ENCODE measurements at places on chromosomes 13 and 19.

DNA sequence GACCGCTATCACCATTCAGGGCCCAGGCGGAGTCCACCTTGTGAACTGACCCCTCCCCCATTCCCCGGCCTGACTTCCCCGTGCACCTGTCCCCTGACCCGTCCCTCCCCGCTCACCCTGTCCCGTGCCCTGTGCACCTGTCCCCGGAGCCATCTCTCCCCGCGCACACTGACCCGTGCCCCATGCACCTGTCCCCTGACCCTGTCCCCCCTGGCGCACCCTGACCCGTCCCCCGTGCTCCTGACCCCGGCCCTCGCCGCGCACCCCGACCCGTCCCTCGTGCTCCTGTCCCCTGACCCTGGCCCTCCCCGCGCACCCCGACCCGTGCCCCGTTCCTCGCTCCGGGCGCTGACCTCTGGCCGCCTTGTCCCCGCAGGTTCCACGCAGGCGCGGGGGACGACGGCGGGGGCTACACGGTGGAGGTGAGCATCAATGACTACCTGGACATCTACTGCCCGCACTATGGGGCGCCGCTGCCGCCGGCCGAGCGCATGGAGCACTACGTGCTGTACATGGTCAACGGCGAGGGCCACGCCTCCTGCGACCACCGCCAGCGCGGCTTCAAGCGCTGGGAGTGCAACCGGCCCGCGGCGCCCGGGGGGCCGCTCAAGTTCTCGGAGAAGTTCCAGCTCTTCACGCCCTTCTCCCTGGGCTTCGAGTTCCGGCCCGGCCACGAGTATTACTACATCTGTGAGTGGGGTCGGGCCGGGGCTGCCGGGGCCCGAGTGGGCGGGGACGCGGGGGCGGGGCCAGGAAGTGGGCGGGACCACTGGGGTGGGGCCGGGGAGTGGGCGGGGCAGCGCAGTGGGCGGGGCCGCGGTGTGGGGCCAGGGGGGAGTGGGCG is 9.7 kb downstream of the EFNA2 start:
- peak; percentile 82 for DNase-seq

DNA sequence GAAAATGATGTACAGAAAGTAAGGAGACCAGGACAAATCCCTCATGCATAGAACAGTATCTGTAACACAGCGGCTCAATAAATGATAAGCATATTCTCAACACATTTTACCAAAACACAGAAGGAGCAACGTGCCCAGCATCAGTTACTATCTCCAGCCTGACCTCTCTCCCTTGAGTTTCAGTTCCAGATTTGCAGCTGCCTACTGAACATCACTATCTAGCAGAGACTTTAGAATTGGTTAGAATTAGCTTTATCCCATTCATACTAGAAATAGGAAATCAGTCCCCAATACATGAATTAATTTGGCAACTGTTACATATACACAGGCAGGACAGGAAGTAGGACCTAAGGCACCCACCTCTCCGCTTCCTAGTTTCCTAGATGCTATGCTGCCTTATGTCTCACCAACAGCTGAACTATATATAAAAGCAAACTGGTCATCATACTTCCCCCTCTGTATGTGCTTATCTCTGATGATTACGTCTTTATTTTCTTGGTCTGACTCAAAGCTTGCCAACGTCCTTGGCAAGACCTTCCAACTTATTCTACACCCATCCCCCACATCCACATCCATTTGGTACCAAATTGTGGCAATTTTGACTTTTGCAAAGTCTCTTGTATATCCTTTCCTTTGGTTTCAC is 61.1 kb downstream of the SACS start:
- no peak for DNase-seq

- no peak for DNase-seq
These were observed 3.8 kb downstream of the ZNF784 start for GRCh38 chr19:55620410-55621204.

DNA sequence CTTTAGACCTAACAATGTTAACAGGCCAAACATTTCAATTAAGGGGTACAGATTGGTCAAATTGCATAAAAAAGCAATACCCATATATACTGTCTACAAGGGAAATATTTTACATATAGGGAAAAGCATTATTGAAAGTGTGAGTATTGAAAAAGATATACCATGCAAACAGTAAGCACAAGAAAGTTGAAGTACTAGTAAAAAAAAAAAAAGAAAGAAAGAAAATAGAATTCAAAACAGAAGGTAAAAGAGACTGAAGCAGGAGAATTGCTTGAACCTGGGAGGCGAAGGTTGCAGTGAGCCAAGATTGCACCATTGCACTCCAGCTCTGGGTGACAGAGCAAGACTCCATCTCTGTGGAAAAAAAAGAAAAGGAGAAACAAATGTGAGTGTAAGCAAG is 5.3 kb upstream of the TEX101 start:
- DNase-seq: no peak

DNA sequence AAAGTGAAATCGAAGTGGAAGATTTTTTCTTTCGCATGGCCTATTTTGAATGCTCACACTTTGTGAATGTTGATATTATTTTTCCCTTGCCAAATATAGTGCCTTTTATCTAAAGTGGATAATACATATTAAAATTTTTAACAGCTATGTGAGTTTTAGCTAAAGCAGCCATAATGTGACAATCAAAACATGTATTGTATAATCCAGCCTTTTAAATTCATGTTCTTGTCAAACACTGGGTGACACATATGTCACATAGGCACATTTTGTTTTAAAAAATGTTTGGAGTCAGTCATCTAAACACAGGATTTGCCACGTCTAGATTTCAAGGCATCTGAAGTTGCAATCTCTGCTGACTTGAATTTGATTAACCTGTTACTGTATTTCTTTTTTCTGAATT is 1256.6 kb downstream of the SLITRK1 start:
- no peak for DNase-seq

DNA sequence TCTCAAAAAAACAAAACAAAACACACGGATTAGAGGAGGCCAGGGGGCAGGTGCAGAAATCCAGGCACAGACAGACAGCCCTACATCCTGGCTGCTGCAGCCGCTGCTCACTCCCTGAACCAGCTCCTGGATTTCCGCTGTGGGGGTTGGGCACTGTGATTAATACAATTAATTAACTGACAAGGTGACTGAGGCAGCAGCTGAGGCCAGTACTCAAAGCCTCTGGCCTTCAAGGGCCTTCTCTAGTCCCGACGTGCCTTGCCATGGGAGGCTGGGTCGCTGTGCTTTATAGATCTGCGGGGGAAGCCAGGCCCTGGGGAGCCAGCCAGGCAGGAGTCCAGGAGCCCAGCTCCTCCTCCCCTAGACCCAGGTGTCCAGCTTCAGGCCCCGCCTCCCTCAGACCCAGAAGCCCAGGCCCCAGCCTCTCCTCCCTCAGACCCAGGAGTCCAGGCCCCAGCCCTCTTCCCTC is 4.6 kb downstream of the NECTIN2 start:
- no peak for DNase-seq

DNA sequence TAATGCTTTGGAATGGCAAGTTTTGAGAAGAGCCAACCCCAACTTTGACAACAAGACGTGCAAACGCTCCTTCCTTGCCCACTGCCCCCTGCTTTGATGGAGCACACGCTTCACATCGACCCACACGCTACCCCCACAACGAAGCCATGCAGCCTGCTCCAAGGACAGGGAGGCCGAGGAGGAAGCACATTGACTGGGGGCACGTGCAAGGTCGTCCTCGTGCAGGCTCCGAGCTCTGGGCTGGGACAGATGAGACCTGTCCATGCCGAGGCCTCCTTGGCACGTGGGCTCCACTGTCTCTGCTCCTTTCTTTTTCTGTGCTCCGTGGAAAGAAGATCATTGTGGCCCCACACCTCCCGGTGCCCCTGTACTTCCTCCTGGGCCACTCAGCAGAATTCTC is 309.0 kb downstream of the TEX29 start:
- no peak for DNase-seq

DNA sequence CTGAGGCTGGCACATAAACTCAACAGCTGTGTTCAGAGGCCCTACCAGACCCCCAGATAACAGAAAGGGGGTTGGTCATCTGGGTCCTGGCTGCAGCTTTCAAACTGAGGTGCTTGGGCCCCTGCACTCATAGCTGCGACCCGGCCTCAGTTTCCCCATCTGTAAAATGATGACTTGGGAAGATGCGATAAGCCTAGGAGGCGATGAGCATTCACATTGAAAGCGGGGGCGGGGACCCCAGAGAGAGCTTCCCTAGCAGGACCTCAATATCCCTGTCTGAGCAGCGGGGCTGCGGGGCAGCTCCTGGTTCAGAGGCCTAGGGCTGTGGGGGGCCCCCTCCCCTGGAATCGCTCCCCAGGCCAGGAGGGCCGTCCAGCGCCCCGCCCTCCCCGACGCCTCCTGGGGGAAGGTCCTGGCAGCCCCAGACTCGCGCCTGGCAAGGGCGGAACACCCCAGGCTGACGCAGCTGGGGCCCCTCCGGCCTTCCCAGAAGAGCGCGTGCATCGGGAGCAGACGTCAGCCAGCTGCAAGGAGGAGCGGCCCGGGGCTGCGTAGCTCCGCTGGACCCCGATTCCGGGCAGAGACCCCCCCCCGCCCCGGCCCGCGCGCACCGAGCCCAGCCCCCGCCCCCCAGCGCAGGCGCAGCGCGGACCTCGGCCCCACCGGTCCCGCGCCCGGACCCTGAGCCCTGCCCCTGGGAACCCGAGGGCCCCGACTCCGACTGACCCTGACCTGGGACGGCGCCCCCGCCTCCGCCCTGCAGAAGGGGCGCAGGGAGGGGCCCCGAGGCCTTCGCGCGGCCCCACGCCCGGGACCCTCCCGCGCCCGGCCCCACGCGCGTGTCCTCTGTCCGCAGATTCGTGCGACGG is 3.5 kb downstream of the FSTL3 start:
- peak; percentile 38 for DNase-seq

- no peak for DNase-seq
These were observed 5.0 kb upstream of the MTMR6 start for GRCh38 chr13:25292301-25292700.

- peak; percentile 25 for DNase-seq
These were observed 1.2 kb downstream of the SAMD1 start for GRCh38 chr19:14089412-14089661.

GRCh38 chr13:30681843-30682242 is 53.5 kb upstream of the ALOX5AP start:
- no peak for DNase-seq

- no peak for DNase-seq
These were observed 41.6 kb upstream of the ZNF681 start for GRCh38 chr19:23800271-23800670.

- DNase-seq: no peak
These were observed 62.7 kb upstream of the ZNF726 start for GRCh38 chr19:23851966-23852365.

DNA sequence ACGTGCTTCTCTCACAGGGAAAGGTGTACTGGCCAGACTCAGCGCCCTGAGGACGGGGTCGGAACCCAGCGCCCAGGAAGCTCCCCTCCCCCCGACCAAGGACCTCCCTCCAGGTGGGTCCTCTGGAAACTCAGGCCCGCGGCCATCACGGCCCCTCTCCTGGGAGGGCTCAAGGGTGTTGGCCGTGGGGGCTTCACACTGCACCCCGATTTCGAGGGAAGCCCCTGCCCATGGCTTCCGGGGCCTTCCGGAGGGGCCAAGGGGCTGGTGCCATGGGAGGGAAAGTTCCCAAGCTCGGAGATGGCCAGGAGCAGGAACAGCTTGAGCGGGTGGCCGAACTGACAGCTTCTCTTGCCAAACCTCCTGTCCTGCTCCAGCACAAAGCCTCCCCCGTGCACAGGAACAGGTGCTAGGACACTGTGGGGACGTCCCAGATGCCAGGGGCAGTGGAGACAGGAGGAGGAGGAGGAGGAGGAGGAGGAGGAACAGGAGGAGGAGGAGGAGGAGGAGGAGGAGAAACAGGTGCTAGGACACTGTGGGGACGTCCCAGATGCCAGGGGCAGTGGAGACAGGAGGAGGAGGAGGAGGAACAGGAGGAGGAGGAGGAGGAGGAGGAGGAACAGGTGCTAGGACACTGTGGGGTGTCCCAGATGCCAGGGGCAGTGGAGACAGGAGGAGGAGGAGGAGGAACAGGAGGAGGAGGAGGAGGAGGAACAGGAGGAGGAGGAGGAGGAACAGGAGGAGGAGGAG is 10.0 kb downstream of the SBNO2 start:
- no peak for DNase-seq

DNA sequence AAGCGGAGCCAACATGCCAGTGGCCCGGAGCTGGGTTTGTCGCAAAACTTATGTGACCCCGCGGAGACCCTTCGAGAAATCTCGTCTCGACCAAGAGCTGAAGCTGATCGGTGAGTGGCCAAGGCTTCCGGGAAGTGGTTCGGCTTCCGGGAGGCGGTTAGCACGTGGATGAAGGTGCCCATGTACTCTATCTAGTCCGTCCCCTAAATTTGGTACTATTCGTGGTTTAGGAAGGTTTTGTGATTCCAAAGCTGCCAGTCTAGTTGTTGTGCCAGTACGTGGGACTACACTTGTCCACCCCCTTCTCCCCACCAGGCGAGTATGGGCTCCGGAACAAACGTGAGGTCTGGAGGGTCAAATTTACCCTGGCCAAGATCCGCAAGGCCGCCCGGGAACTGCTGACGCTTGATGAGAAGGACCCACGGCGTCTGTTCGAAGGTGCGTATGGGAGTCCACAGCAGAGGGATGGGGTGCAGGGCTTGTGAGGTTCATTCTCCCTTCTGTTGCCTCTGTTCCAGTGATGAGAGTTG is 579 bp downstream of the RPS9 start:
- DNase-seq: no peak

- no peak for DNase-seq
These were observed 35.9 kb downstream of the COG3 start for GRCh38 chr13:45500492-45501174.

DNA sequence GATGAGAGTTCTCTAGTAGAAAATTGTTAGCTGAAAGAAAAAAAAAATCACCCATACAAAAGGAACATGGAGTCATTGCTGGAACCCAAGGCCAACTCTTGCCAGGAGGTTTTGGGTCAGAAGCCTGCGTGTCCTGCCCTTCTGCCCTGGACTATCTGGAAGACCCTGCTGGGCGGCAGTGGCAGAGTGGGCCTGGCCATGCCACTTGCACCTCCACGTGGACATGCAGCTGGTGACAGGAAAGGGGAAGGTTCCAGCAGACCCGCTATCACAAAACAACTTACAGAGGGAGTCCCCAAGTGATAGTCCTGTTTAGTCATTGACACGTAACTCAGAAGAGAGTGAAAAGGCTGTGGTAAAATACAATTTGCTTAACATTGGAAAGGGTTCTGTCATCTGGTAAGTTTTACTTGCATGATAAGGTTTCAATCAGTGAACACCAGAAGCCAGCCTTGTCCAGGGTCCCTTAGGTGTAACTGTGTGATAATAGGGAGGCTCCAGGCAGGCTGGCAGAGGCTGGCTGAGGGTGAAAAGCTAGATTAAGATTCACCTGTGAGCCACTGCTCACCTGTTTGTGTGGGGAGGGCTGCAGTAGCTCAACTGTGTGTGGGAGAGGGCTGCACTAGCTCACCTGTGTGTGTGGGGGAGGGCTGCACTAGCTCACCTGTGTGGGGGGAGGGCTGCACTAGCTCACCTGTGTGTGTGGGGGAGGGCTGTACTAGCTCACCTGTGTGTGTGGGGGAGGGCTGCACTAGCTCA is 47.8 kb downstream of the COL4A2 start:
- DNase-seq: no peak

DNA sequence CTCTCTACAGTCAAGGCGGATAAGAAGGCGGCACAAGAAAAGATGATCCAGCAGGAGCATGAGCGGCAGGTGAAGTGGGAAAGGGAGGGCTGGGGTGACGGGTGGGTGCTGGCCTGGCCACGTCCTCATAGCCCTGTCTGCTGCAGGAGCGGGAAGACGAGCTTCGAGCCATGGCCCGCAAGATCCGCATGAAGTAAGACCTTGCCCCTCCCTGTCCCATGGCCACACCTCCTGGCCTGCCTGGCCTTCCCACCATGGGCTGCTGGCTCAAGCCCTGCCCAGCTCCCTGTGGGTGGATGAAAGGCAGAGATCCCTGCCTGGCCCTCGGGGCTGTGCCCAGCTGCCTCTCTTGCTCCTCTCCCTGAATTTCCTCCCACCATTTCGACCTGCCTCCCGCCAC is 7.2 kb downstream of the ZNF296 start:
- DNase-seq: no peak
